ENCODE measurements at places on chromosomes 16 and 17.

DNA sequence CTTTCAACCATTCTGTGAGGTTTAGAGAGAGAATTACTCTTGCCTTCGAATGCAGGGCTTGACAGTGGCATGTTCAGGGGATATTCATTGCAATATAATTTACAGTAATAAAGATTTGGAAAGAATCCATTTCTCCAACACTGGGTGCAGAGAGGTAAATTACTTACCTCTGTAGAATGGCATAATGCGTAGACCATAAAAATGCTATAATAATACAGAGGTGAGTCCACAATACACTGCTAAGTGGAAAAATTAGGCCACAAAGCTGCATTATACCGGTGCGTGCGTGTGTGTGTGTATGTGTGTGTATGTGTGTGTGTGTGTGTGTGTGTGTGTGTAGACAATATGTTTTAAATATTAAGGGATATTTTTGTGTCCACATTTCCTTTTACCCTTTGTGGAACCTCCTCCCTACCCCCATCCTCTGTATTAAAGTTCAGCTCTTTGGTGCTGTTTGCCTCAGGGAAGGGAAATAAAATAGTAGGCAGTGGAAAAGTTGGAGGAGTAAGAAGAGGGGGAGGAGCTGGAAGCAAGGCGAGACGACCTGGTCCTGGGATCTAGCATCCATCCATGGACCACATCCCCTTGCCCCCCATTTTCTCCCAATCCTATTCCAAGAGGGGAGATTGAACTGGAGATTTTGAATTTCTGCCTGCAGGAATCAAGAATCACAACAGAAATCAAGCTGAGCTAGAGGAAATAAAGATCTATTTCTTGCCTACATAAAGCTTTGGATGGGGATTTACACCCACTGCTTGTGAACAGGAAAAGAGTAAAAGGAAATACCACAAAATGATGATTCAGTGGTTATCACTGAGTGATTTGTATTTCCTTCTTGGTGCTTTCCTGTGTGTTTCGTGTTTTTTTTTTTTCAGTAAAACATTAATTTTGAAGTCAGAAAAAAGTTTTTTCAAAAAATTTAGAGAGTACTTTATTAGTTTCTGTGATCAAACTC is 124.8 kb downstream of the RGS9 start:
- DNase-seq = no peak

GRCh38 chr17:17902877-17903276 is 66.1 kb upstream of the SREBF1 start:
- no peak for DNase-seq

GRCh38 chr17:82598256-82599119 is 49.8 kb downstream of the WDR45B start:
- DNase-seq = no peak

DNA sequence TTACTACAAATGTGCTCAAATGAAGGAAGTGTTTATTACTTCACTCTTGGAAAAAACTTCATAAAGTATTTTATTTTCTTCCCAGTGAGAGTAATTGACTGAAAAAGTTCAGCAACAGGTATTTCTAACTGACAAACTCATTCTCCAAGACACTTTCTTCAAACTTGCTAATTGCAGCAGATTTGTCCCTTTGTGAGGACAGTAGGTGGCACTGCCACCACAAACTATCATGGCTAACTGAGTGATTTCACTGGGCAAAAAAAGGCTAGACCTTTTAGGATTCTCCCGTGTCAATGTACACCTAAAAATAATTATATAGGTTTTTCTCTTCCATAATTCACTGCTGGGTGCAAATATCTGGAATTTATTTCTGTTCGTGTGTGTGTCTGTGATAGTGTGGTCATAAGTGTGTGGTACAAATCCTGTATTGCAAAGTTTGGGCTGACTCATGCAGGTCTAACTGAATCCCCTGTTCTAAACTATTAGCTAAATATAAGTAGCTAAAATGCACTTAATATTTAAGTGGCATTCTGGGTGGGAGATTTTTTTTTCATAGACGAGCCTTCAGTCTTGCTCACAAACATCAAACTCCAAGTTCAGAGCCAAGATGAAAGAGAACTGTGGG is 3.9 kb downstream of the HS3ST3A1 start:
- DNase-seq = peak; percentile 7

DNA sequence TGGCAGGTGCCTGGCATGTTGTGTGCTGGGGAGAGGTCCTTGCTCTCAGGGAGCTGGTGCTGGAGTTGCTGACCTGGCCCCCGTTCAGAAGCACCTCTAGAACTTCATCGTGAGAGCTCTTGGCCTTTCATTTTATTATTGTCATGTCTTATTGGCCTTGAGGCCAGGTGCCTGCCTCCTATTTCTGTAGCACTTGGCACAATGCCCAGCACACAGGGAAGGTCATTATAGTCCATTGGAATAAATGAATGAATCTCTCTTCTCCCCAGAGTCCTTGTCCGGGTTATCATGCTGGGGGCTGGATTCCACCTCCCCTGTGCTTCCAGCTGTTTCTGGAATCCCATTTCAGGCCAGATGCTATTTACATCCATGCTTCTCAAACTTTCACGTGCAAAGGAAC is 169.2 kb downstream of the HAPSTR1 start:
- peak; percentile 29 for DNase-seq

DNA sequence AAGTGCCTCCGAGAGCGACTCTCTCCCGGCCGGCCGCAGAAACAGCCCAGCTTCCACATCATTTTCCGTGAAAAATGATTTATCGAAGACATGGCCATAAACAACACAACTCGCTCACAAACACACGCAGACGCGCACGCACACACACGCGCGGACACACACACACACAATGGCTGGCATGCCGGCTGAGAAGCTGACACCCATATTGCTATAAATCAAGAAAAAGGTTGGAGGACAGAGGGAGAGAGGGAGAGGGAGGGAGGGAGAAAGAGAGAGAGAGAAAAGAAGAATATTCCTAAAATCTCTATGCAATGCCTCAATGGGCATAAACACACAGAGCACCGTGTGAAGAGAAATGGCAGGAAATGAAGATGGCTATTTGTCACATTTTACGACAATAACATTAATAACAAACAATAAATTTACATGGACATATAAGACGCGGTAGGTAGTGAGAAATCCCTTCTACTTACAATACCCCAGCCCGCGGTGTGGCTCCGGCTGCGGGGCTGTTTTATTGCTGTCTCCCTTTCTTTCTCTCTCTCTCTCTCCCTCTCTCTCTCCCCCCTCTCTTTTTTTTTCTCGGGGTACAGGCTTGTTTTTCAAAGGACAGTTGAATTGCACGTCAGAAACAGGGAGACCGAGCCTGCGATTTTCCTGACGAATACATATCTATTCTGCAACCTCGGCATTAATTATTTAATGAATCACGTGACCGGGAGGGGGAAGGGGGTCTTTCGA is 9.5 kb downstream of the HOXB4 start:
- DNase-seq = no peak

GRCh38 chr17:82734987-82735866 is at the start of gene FN3K:
Gene FN3K (plus strand): TSS chr17:82735615. CDS start chr17:82735637, 22 bp downstream.
- peak; percentile 86 for DNase-seq

Data from NCI-H774 (cell line).